DMS153 (cell line): ENCODE measurements at places on chromosomes 11 and 22.

- no peak for DNase-seq
Measured at GRCh38 chr11:1202154-1202775, 20.6 kb upstream of the MUC5B start.

DNA sequence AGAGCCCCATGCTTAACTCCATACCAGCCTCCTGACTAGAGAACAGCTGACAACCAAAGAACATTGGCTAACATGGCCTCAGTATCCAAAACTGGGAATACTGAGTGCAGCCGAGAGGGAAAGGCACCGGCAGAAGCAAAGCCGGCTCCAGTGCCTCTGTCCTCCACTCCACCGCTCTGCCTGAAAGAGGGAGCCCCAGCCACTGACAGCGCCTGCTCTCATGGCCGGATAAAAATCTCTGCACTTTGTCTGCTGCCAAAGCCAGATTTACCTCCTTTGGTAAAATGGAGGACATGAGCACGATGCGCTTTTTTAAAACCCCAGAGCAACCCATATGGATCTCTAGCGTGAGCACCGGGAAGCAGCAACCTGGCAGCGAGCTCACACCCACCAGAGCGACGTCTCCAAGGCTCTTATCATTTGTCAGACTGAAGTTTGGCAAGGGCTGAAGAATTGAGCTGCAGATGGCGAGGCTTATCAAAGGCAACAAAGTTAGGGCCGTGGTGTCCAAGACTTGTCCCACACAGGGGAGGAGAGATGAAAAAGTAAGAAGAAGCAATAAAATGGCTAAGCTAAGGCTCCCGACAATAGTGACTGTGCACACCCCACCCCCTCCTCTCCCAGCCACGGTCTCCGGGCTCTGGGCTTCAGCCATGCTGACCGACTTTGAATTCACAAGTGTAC, 71.4 kb downstream of the EFCAB6 start:
- no peak for DNase-seq

DNA sequence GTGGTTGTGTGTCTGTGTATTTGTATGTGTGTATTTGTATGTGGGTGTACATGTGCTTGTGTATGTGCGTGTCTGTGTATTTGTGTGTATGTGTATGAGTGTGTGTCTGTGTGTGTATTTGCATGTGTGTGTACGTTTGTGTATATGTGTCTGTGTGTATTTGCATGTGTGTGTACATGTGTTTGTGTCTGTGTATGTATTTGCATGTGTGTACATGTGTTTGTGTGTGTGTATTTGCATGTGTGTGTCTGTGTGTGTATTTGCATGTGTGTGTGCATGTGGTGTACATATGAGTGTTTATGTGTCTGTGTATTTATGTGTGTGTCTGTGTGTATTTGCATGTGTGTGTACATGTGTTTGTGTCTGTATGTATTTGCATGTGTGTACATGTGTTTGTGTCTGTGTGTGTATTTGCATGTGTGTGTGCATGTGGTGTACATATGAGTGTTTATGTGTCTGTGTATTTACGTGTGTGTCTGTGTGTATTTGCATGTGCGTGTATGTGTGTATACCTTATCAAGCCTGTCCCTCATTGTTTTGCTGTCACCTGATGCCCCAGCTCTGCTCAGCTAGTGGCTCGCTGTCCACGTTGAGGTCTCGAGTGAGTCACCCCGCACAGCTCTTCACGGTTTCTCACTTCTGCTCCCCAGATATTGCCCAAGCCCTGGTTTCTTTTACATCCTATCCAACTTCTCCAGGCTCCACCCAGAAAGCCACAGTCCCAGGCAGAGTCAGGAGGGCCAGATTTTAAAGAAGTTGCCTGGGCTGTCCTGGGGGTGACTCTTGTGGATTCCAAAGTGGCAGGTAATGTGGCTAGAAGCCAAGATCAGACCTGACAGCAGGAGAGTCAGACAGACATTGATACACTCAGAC, 15.2 kb downstream of the MB start:
- DNase-seq = no peak

- no peak for DNase-seq
Measured at GRCh38 chr11:115428306-115428705, 75.9 kb downstream of the CADM1 start.

GRCh38 chr11:119586181-119586580, 142.8 kb downstream of the NECTIN1 start:
- DNase-seq = no peak

GRCh38 chr11:92269021-92269420, 44.4 kb downstream of the FAT3 start:
- no peak for DNase-seq

DNA sequence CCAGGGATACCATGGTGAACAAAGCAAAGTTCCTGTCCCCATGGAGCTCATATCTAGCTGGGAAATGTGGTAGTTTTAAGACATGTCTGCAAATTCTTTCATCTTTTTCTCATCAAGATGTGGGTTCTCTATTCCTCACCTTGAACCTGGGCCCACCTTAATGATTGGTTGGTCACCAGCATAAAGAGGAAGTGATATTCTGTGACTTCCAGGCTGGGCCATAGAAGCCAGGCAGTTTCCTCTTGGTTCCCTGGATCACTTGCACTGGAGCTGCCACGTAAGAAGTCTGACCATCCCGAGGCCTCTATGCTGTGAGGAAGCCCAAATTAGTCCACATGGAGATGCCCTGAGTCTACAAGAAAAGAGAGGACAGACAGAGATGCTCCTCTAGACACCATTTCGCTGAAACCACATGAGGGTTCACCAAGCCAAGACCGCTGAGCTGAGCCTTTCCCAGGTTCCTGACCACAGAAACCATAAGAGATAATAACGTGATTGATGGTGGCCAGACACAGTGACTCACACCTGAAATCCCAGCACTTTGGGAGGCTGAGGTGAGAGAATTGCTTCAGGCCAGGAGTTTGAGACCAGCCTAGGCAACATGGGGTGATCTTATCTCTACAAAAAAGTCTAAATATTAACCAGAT, 119.5 kb upstream of the ISX start:
- DNase-seq = no peak

- DNase-seq = no peak
Measured at GRCh38 chr11:61149624-61150615, 11.3 kb downstream of the VPS37C start.

GRCh38 chr11:45193695-45194094, 47.3 kb downstream of the PRDM11 start:
- DNase-seq = no peak

- DNase-seq = no peak
Measured at GRCh38 chr22:20749453-20749852, 24.5 kb upstream of the SERPIND1 start.

- DNase-seq = no peak
Measured at GRCh38 chr22:29195964-29196666, 9.6 kb upstream of the EMID1 start.

- no peak for DNase-seq
Measured at GRCh38 chr11:118033443-118033842, 43.4 kb upstream of the TMPRSS4 start.

DNA sequence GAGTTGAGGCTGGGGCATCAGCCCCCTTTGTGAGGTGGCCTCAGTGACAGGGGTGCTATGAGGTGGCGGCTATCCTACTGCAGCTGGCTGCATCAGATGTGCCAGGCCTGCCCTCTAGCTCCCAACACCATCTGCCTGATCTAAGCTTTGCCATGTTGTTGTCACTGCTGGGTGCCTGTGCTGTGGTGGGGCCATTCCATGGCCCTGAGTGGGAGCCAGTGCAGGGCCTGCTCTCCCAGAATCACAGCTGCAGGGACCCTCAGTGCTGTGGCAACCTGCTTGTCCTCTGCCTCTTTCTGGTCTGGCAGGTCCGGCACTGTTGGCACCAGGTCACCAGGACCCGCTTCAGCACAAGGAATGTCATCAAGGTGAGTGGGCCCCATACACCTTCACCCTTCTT, 1.8 kb upstream of the SNU13 start:
- DNase-seq = no peak

GRCh38 chr22:29690476-29690875, 29.3 kb upstream of the CABP7 start:
- DNase-seq = no peak

- no peak for DNase-seq
Measured at GRCh38 chr22:45698094-45698493, 26.5 kb downstream of the ATXN10 start.

DNA sequence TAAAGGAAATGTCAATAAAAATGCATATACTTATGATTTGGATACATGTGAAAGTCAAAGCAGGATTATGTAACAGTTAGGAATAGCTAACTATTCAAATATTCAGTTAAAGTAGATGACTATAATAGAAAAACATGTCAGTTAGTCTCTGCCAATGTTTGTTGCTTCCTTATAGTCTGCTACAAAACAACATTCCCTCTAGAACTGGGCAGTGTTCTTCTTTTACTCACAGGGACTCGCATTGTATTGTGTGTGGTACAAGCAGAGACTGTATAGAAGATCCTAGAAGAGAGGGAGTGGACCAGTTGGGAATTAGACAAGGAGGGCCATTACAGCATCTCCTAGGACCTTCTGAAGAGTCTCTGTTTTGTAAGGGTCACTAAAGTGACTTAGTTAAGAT, 10.6 kb downstream of the ACAT1 start:
- no peak for DNase-seq
